ENCODE measurements at places on chromosomes 2 and 18.

DNA sequence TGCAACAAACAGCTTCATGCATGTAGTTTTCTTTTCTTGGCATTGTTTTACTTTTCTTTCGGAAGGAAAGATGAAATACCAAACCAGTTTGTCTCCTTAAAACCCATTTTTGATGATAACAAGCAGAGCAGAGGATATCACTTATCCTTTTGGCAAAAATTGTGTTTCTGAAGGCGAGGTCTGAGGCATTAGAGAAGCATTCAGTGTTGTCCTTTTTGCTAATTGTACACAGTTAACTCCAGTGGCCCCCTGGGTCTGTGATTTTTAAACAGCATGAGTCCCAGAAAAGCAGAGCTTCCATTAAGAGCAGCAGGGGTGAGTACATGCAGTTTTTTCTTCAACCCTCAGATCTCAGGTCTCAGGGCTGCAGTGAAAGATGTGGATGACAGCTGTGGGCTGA, 41.3 kb downstream of the TTC39C start:
- DNase-seq, result no peak

DNA sequence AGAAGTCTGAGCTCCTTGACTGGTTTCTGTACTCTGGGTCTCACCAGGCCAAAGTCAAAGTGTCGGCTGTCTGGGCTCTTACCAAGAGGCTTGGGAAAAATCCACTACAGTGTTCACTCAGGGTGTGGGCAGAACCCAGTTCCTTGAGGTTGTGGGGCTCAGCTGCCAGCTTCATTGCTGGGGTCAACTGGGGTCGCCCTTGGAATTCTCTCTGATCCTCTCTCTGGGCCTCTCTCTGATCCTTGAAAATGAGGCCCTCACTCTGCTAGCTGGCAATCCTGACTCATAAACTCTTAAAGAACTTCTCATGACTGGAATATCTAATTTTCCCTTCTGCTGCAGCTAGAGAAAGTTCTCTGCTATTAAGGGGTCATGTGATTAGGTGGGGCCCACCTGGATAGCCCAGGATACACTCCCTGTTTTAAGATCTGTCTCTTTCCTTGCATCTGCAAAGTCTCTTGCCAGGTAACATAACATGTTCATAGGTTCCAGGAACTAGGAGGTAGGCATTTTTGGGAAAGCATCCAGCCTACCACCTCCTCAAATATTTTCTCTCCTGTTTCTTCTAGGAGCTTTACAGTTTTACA, 66.3 kb downstream of the SP110 start:
- no peak for DNase-seq

- no peak for DNase-seq
Measured at GRCh38 chr2:85435220-85435958, 16.9 kb downstream of the SH2D6 start.

DNA sequence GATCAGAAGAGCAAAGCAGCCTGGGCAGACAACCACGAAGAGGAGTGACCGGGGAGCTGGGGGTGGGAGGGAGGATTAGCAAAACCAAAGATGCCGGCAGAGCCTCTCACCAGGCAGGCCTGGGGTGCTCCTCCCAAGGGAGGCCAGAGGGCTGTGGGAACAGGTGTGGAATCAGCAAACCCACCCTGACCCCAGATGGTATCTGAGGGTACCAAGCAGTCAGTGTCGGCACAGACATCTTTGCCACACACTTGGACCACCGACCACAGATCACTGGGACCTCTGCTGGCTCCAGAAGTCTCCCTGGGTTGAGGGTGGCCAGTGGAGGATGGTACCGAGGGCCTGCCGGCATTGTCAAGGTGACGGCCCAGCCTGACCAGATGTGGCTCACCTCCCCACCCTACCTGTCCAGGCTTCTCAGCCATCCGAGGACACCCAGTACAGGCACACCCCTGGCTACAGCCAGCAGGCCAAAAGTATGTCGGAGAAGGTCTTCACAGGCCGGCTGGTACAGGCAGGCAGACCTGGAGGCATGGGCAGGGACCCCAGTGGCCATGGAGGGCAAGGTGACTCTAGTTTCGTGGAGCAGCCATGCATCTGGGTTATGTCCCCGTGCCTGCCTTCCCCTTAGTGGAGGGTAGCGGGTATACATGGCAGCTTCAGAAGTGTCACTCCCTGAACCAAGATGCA, 82.1 kb downstream of the UXS1 start:
- no peak for DNase-seq

GRCh38 chr2:24123922-24124580, 782 bp downstream of the FAM228B start:
- DNase-seq, result no peak

DNA sequence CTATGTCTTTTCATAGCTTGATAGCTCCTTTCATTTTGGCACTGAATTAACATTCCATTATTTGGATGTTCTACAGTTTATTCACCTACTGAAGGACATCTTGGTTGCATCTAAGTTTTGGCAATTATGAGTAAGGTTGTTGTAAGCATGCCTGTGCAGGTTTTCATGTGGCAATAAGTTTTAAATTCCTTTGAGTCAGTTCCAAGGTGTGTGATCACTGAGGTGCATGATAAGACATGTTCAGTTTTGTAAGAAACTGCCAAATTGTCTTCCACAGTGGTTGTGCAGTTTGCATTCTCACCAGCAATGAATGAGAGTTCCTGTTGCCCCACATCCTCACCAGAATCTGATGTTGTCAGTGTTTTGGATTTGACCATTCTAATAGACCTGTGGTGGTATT, 24.2 kb downstream of the XDH start:
- no peak for DNase-seq

- DNase-seq, result no peak
Measured at GRCh38 chr2:65930259-65930658, 497.9 kb upstream of the SPRED2 start.

DNA sequence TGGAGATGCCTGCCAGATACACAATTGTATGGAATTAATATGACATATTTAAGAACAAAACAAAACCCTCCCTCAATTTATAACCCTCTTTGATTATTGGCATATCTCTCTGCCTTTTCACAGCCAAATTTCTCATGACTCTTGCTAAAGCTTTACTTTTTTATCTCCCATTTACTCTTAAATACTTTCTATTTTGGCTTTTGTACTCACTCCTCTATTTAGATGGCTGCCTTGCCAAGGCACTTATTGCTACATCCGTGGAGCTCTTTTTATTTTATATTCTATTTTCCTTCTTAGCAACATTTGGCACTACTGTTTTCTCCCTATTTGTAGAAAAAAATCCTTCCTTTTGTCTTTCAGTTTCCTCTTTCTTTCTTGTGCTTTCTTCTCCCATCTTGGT, 466.4 kb upstream of the CWC22 start:
- no peak for DNase-seq

DNA sequence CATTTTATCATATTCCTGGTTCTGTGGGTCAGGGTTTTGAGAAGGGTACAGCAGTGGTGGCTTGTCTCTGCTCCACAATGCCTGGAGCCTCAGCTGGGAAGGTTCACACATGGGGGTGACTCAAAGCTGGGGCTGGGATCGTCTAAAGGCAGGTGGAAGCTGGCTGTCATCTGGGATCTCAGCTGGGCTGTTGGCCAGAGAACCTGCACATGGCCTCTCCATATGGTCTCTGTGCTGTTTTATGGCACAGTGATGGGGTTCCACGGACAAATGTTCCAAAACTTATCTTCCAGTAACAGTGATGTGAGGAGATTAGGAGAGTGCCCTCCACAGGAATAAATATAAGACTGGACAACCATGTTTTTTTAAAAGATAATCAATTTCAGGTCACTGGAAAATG, 191.4 kb downstream of the SS18 start:
- DNase-seq, result no peak

GRCh38 chr18:490024-490366, 10.5 kb downstream of the COLEC12 start:
- no peak for DNase-seq

GRCh38 chr2:65999103-65999502, 435.8 kb upstream of the MEIS1 start:
- DNase-seq, result no peak

DNA sequence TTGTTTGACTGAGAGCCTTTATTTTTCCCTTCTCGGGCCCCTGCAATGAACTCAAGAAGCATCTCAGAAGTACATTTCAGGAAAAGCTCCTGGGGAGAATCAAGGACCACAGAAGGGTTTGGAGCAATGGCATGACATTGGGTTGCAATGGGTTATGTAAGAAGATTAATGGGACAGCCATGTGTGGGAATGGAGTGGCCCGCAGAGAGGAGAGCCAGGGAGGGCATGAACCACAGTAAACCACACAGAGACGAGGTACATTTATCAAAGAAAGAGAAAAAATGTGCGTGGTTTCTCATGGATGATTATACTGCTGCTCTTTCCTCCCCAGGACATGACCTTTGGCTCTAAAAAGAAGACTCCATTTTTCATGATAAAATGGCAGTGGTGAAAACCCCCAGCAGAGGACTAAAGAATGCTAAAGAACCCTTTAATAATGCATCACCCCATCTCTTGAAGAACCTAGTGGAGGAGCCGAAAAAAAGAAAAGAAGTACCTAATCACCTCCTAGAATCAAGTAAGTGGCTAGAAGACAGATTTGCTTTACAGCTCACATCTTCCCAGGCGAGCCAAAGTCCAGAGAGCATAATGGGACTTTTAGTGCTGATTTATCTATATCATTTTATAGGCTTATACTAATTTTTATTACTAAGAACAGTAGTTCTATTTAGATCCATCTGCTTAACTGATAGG, 1.7 kb downstream of the CFAP221 start:
- no peak for DNase-seq

DNA sequence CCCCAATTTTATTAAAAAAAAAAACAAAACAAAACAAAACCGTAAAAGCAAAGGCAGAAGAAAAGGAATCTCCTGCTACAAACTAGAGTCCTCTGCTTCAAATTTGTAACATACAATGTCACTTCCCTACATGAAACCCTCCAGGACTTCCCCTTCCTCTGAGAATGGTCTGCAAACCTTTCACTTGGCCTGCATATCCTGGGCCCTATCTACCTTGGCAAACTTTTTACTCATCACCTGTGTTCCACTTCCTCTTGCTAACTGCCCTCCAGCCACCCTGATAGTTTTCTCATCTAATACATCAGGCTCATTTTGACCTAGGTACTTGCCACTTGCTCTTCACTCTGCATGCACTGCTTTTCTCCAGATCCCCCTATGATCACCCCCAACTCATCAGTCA, 255.5 kb downstream of the ETAA1 start:
- DNase-seq, result no peak
